ENCODE measurements at places on chromosomes 2 and 18.

DNA sequence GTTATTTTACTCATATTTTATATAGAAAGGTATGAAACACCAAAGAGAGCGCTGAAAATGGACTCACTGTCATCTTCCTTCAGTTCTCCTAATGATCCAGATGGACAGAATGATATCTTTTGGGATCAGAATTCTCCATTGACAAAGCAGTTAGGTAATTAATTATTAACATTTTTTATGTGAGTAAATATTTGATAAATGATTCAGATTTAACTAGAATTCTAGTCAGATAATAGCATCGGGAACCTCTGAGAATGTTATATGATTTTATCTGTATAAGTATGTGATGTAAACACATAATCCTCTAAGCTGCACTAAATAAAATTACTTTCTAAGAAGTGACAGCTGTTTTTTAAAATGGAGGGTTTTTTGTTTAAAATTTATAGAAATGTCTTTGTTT lies 2.0 kb downstream of the ETAA1 start:
- DNase-seq = no peak

DNA sequence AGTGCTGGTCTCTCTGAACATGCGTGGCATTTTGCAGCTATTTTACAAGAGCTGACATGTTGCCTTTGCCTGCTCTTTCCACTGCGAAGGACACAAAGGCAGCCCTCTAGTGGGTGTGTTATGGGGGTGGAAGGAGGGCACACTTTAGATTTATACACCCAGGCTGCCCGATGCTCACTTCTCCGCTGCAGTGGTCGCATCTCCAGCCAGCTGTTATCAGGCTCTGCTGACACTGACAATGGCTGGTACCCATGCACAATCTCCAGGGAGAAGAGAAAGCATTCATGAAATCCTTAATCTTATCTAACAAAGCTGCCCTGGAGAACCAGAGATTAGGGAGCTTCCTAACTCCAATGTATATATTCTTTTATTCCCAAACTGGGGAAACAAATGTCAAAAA lies 113.5 kb downstream of the EPHA4 start:
- no peak for DNase-seq

DNA sequence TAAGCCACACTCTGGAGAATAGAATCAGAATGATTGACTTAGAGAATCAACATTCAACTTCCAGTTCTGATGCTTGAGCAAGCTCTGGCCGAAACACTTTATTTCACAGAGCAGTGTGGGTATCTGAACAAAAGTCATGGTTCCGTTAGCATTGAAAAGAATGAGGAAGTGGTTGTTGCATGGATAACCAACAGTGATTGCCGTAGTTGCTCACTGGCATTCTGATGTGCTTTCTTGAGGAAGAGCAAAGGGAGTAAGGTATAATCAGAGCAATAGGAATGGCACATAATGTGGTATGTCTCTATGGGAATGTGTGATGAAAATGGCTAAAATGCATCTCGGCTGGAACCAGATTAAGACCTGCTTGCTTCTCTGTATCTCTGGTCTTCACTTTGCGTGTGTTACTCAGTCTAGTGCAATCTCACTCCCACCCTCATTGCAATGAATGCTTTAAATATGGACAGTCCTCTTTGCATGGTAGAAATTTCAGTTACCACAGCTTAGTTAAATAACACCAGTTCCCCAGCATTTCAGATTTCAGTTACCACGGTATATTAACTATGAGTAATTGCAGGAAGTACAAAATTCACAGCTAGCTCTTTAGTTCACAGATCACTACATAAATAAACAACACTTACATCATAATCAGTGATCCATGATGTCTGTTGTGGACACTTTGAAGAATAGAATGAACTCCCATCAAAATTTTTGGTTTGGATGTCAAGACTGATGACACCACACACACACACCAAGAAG lies 7.8 kb upstream of the RAB12 start:
- no peak for DNase-seq

DNA sequence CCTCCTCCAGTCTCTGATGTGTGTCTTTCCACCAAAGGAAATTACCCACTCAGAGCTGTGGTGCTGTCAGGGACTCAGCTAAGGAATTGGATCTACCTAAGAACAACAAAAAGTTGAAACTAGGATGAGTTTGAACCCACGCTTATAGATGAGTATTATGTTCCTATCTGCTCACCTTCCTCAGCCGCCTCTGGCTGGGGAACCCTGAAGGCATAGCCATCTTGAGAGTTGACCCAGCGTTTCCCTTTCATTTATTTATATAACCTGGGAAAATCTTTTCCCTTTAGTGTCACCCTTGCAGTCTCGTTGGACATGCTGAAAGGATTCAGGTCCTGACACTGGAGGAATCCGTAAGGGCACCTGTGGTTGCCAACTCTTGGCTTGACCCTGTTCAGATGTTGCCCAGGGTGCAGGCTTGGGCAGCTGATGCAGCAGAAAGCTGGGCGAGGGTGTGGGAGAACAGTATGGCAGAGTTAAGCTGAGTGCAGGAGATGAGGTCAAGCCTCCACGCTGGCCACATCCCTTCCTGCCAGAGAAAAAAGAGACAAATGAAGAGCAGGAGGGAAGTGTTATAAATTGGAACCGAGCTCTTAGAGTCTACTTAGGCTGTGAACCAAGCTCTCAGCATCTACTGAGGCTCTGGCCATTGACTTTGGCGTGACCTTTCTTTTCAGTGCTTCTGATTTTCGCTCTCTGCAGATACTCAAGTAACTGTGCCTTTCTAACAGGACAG lies 1.9 kb downstream of the CDH20 start:
- no peak for DNase-seq

- DNase-seq = no peak
Observed at GRCh38 chr2:223057569-223057968, 5.6 kb downstream of the KCNE4 start.

DNA sequence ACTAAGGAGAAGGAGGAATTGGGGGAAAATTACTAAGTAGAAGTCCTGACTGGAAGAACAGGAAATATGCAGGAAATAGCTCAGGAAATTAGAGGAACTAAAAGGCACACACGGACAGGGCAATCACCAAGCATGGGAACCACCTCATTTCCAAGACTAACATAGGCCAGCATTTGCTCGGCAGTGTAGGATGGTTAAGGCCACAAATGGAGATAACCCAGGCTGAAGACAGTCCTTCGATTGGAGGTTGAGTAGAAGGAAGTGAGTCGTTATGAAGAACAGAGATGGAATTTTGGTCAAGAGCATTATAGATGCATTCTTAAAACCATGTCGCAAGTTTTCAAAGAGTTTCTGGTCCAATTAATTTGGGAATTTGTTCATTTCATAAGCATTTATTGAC lies 401.4 kb downstream of the ALK start:
- DNase-seq = peak; percentile 55

GRCh38 chr2:110910423-110910822 lies 178.1 kb downstream of the ACOXL start:
- DNase-seq = no peak

DNA sequence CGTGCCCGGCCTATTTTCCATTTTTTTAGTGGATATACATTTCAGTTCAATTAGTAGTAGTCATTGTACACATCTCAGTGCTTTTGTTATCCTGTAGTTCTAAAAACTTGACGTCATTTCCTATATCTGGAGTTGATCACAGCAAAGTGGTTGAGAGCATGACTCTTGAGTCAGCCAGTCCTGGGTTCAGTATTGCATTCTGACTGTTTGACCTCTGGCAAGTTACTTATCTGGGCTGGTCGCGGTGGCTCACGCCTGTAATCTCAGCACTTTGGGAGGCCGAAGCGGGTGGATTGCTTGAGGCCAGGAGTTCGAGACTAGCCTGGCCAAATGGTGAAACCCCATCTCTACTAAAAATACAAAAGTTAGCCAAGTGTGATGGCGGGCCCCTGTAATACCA lies 50.4 kb upstream of the PPM1B start:
- DNase-seq = no peak

- DNase-seq = no peak
Observed at GRCh38 chr2:18050001-18050400, 171.5 kb downstream of the KCNS3 start.

- no peak for DNase-seq
Observed at GRCh38 chr18:13799396-13799795, 24.6 kb upstream of the MC5R start.

DNA sequence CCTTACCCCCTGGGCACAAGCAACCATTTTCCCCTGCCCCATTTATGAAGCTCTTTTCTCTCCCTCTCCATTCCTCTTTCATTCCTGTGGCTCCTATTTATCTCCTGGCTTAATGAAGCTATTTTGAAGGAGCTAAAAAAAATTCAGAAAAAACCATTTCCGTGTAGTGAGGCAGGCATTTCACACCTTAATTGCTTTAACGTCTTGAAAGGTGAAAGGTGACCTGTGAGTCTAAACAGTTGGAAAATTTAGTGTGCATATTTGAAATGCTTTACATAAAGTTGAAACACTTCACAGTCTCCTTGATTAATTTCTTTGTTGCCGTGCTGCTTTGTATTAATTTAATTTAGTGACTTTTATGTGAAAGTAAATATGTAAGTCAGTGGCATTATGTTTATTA lies 83.6 kb downstream of the LTBP1 start:
- no peak for DNase-seq

GRCh38 chr2:228522276-228522675 lies 340.8 kb upstream of the SPHKAP start:
- DNase-seq = no peak

DNA sequence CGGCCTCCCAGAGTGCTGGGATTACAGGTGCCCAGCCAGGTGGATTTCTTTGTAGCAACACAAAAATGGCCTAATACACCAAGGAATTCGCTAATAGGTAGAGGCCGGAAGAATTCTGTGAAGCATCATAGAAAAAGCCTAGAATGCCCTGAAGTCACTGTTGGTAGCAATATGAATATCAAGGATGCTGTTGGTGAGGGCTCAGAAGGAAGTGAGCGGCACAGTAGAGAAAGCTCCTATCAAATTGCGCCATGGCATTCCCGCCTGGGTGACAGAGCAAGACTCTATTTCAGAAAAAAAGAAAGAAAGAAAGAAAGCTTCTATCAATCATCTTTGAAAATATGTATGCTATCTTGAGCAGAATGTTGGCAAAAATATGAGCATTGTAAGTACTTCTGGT lies 23.8 kb downstream of the GALNT5 start:
- no peak for DNase-seq

DNA sequence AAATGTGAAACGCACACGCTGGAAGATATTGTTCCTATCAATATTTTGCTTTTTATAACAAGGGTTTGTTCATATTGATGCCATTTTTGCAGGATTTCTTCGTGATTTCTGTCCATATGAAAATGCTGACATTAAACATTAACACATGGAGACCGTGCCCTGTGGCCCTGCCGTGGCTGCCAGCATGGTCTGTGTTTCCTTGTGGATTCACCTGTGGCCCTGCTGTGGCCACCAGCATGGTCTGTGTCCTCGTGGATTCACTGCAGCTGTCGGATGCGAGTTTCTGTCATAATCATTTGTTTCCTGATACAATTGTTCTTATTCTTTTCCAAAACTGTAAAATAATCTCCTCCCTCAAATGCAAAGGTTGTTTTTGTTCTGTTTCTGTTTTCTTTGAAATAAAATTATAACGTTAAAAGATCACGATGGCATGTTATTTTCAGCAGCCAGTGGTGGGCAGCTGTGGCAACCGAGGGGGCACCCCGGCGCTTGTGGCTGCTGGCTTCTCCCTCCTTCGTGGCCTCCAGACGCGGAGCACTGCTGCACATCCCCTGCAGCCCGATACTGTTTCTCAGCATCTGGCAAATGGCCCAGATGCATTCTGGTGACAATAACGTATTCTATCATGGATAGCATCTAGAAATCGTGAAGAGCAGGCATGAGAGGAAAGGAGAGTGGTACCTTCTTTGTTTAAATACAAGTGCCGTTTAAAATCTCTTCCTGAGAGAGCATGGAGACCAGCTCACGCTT lies 143.5 kb downstream of the PTGR3 start:
- no peak for DNase-seq

- no peak for DNase-seq
Observed at GRCh38 chr2:241901018-241901380, 31.5 kb downstream of the RTP5 start.

- DNase-seq = no peak
Observed at GRCh38 chr2:85778646-85779379, 25.0 kb downstream of the ATOH8 start.

- no peak for DNase-seq
Observed at GRCh38 chr2:105541189-105542050, 142.6 kb upstream of the FHL2 start.

- no peak for DNase-seq
Observed at GRCh38 chr18:56975276-56975675, 171.6 kb upstream of the BOD1L2 start.
